ENCODE measurements at places on chromosomes 7 and 10.

DNA sequence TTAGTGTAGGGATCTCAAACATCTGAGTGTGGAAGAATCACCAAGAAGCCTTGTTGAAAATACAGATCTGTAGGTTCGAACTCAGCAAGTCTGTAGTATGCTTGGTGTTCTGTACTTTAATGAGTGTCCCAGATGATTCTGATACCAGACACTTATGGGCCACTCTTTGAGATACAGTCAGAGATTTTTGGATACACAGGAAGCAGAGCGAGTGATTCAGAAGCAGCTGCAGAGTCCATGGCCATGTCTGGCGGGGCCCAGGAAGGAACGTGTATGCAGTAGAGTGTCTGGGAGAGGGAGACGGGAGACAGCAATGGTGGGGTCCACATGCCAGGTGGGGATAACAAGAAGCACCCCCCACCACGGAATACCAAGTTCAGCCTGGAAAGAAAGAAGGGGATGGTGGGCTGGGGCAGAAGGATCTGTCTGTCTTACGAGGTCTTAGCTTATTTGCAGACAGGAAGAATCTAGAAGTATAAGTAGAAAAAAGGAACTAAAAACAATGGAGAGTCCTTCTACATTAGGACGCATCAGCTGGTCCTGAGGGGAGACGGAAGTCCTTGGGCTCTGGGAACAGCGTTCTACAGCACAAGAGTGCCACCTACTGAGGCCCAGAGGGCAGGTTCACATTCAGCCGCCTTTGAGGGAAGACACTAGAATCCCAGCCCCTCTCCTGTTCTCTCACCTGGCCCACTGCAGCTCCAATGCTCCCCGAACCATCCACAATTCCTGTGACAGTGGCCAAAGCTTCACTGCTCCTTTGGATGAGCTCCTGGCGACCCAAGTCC is 55.4 kb downstream of the SLC37A3 start:
- DNase-seq, result no peak

DNA sequence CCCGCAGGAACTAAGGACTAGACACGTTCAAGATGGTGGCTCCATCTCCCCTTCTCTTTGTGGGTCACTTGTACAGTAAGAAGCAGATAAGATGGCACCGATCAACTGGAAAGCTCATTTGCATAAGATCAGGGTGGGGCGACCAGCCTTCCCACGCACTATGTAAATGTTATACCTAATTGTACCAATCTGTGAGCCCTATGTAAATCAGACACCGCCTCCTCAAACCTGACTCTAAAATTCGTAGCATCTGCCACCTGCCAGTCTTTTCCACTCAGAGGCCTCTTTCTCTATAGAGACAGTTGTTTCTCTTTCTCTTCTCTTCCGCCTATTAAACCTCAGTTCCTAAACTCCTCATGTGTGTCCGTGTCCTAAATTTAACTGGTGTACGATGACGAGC is 324.5 kb downstream of the PHF14 start:
- DNase-seq, result no peak

- DNase-seq, result no peak
Measured at GRCh38 chr7:155878250-155878649, 66.0 kb upstream of the SHH start.

- DNase-seq, result no peak
Measured at GRCh38 chr10:127186813-127187212, 9.6 kb downstream of the INSYN2A start.

GRCh38 chr7:141872931-141873330 is 31.6 kb upstream of the PRSS37 start:
- no peak for DNase-seq
